ENCODE measurements at places on chromosomes 13 and 19.

DNA sequence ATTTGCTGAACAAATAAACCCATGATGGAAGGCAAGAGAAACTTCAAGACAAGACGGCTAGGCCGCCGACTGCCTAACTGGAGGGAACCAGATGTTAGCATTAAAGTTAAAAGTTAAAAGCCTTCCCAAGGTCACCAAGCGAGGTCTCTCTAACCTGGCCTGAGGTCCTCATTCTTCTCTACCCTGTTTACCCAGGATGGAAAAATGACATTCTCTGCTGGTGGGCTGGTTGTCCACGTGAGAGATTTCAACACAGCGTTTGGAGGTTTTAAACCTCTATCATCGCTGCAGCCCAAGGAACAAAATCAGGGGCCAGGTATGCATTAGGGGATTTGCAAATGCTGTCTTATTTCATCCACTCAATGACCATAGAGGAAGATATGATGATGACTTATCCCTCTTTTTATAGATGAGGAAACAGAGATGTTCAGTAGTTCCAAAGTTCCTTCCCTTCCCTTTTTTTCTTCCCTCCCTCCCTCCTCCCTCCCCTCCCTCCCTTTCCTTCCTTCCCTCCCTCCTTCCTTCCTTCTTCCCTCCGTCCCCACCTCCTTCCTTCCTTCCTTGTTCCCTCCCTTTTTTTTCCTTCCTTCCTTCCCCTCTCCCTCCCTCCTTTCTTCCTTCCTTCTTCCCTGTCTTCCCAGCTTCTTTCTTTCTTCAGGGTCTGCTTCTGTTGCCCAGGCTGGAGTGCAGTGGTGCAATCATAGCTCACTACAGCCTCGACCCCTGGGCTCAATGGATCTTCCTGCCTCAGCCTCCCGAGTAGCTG, 79.7 kb downstream of the INSR start:
- no peak for DNase-seq

DNA sequence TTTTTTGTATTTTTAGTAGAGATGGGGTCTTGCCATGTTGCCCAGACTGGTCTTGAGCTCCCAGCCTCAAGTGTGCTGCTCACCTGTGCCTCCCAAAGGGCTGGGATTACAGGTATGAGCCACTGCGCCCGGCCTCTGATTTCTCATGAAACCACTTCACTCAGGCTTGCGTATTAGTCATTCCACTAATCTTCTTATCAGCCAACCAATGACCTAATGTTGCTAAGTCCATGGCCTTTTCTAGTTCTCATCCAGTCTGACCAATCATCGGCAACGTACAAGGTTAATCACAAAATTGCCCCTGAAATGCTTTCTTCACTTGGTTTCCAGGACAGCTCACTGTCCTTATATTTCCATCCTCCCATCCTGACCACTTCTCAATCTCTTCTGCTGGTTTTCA, 605.3 kb upstream of the SLC10A2 start:
- no peak for DNase-seq

GRCh38 chr19:41887711-41888382, 4.9 kb downstream of the ARHGEF1 start:
- DNase-seq: no peak

- no peak for DNase-seq
Observed at GRCh38 chr13:37148501-37148900, 43.0 kb upstream of the CSNK1A1L start.

Measured in left ventricle myocardium inferior (tissue), 1 donor.